GM12891 (cell line): ENCODE measurements at places on chromosomes 7 and 10.

DNA sequence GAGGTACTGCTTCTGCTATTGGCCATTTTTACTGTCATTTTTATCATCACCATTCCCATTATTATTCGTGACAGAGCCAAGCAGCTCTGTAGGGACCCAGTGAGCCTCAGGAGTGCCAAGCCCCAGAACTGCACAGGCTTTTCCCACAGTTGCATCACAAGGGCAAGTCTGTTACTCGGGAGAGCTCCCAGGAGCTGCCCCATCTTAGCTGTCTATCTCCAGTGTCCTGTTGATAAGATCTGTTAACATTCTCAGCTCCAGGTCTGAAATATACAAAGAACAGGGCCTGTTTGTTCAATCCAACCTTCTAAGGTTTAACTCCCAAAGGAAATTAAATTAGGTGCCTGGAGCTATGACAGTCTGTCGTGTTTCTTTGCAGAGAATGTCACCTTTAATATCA, 20.2 kb upstream of the TRIM8 start:
- DNase-seq: no peak

GRCh38 chr7:106693677-106694353, 32.9 kb upstream of the CCDC71L start:
- no peak for DNase-seq

GRCh38 chr10:72270607-72271281, 3.0 kb upstream of the DDIT4 start:
- DNase-seq: no peak

- DNase-seq: no peak
Measured at GRCh38 chr10:17227367-17228090, 512 bp upstream of the VIM start.

GRCh38 chr10:68301790-68302502, 29.9 kb upstream of the HNRNPH3 start:
- DNase-seq: no peak
